Central memory CD4-positive, alpha-beta T cell (primary cell): ENCODE measurements at places on chromosomes 5 and 9.

- DNase-seq: no peak
Measured at GRCh38 chr5:172334196-172334595, 50.6 kb upstream of the UBTD2 start.

DNA sequence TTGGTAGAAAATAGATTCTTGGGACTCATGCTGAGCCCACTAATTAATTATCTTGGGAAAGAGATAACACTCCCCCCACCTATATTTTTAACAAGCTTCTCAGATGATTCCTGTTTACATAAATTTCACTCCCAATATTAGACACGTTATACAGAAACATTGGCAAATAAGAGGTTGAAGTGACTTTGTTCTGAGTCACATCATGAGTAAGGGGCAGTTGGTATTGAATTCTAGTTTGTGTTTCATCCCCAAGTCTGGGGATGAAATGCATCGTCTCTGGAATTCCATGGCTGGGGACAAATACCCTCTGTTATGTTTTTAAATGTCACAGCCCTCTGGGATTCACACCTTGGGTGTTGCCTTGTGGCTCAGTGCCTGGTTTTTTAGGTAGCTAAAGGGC, 41.0 kb downstream of the BASP1 start:
- DNase-seq: no peak

DNA sequence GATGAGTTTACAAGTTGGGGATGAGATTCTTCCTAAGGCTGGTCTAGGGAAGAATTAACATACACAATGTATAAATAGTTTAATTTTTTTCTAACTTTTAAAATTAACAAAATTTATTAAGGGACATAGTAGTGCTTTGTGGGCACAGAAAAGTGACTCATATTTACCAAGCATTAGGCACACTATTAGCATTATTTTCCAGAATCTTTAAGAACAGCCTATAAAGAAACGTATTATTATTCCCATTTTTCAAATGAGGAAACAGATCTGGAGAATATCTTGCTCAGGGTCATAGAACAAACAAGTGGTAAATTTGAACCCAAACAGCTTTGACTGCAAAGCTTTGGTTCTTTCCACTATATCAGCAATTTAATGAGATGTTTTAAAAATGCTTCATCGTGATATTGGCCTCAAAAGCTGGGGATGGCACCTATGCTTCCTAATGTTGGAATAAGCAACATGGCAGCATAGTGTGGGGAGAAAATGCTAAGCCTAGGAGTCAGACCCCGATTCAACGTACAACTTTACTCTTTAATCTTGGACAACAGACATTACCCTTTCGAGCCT, 55.9 kb downstream of the ABCA1 start:
- no peak for DNase-seq

DNA sequence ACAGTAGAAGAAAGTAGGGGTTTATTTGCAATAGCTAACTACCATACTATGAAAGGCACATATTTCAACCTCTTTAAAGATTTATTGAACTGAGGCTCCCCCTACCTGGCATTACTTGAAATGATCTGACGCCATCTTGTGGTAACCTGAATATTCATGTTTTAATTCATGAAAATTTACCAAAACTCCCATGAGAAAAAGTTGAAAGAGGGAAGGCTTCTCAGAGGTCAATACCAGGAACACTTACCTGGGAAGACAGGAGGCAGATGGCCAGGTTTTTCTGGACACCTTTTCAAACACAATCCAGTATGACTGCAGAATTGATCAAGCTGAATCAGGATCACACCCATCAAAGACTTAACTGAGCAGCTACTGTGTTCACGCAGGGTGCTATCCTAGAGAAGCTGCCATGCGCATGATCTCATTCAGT, 9.4 kb downstream of the PRELID2 start:
- DNase-seq: peak; percentile 15

DNA sequence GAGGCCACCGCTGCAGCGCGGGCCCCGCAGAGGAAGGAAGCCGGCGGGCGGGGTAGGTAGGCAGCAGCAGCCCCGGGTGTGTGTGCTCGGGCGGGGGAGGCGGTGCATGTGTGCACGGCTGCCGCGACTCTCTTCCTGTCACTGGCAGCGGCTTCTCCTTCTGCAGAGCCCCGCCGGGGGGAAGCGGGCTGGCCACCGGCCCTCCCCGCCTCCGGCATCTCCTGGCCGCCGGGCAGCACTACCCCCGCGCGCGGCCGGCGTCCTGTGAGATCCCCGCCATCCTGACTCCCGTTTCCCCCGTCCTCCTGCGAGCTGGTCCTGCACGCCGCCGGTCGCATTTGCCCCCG, 315 bp downstream of the PIK3R1 start:
- peak; percentile 84 for DNase-seq

DNA sequence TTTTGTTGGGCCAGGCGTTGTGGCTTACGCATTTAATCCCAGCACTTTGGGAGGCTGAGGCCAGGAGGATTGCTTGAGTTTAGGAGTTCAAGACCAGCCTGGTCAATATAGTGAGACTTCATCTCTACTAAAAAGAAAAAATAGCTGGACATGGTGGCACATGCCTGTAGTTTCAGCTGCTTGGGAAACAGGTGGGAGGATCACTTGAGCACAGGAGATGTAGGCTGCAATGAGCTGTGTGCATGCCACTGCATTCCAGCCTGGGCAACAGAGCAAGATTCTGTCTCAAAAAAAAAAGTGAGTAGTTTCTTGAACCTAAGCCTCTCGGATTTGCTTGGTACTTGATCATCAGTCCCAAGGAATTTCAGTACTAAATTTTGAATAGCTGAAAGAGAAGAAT, 26.9 kb downstream of the G3BP1 start:
- DNase-seq: no peak

DNA sequence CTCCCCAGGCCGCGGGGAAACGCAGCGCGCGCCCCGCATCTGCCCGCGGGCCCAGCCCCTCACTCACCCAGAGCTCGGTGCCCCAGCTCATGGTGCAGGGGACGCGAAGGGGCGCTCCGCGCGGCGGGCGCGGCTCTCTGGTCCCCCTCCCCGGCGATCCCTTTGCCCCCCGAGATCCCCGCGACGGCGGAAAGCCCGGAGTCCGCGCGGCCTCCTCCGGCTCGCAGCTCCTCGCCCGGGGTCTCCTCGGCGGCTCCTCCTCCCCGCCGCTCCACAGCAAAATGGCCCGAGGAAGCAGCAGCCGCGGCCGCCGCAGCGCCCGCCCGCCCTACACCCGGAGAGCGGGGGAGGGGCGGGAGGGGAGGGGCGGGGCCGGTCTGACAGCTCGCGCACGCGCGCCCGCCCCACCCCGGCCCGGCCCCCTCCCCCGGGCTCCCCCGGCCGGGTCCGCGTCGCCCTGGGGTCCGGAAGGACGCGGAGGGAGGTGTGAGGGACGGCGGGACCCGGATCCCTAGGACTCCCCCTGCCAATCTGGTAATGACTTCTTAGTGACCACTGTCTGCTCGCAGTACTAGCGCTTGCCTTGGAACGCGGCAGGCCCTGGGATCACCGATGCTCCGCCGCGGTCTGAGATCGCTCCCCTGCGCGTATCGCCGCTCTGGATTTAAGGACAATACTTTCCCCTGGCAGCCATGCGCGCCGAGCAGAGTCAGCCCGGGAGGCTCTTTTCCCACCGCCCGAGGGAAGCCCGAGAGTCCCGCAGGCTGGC, at the start of gene FNBP1:
Gene FNBP1 (minus strand): TSS at position 305 of the 769 bp plus-strand sequence. CDS start 214 bp downstream, at position 91.
- peak; percentile 80 for DNase-seq

GRCh38 chr9:117737721-117738226, 33.6 kb downstream of the TLR4 start:
- DNase-seq: no peak

DNA sequence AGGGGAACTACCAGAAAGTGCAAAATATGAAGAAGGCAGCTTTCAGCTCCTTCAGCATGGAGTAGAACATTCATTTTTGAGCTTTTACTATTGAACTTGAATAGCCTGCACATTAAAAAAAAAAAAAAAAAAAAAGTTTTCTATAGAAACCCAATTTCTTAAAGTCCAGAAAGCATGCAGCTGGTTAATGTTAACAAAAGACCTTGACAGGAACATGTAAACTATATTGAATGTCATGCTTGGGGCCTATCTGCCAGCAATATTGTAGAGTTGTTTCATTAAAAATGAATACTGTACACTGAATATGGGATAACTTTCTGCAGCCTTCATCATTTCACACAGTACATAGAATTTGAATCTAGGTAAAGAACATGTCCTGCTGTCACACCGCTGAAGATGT, 230.6 kb downstream of the NFIB start:
- no peak for DNase-seq

GRCh38 chr5:8879248-8879647, 666.6 kb downstream of the SEMA5A start:
- DNase-seq: no peak

- no peak for DNase-seq
Measured at GRCh38 chr9:76905791-76906646, at the start of gene PRUNE2. PRUNE2 (minus strand) TSS chr9:76906114; CDS start chr9:76905963, 151 bp downstream.

DNA sequence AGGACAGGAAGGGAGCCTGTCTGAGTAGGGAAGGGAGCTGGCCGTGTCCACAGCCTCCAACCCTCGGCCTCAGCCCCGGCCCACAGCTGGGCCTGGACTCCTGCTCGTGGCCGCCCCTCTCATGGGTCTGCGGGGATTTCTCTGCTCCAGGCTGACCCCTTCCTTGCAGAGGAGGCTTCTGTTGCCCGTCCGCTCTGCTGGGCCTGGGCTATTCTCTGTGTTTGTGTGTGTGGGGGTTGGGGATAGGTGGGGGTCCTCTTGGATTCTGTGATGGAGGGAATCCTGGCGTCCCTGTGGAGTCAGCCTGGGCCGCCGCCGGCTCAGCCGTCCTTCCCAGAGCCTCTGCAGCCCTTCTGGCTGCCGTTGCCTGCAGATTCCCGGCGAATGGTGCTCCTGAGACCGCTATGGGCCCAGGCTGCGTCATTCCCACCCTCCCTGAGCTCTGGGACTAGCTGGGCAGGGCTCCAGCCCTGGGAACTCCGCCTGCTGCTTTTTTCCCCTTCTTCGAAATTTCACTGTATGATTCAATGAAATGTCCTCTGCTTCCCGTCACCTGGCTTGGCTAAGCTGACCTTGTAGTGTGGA, 64.2 kb downstream of the FGF18 start:
- no peak for DNase-seq

DNA sequence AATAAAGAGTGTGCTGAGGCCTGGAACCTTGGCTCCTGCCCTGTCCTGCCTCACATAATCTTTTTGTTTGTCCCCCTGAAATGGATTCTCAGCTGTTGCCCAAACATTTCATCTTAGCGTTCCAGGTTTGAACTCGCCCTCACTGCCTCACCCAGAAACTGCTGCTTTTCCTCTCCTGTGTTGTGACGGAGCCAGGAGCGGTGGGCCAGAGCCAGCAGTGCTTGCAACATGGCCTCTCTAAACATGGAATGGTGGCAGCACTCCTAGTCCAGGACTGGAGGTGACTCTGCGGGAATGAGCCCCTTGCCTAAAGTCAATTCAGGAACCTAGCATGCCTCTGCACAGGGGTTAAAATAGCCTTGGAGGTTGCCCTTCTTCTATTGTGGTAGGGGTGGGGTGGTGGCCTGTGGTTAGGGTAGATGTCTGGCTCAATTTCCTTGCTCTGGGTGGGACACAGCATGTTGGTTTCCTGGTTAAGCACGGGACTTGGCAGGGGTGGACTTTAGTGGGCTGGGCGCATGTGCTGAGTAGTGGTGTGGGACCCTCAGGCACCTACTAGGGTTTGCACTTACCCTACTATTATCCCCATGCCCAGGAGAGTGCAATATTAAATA, 101.6 kb downstream of the SLC25A46 start:
- DNase-seq: no peak

DNA sequence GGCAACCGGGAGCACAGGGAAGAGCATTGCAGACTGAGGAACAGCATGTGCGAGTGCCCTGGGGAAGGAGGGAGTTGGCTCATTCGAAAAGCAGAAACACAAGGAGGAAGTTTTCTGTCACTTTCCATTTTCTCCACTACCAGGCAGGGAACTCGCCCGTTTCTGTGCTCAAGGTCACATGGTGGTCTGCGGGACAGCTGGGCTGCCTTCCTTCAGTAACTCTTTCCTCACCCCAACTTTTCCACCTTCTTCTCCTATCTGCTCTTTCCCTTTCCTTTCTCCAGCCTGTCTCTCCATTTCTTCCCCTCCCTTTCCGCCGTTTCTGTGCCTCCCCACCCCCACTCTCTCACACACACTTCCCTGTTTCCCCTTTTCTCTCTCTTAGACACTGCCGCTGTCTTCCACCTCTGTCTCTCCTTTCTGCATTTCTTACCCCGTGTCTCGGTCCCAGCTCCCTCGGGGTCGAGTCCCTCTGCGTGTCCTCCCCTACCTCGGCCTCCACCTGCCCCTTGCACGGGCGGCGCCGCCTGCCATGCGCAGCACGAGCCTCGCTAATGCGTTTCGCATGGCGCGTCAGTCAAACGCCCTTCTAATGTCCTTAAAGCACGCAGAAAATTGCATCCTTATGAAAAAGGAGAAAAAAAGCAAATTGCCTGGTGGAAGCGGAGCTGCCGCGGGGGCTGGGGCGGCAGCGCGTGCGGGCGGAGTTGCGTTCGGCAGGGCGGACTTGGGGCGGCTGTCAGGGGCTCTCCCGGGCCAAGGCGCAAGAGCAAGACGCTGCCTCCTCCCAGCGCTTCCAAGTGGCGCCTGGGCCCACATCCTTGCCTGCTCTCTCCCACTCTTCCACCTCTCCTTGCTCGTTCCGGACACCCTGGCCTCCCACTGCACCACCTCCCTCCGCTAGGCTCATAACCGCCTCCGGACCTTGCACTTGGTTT, 9.5 kb downstream of the BARX1 start:
- DNase-seq: no peak

DNA sequence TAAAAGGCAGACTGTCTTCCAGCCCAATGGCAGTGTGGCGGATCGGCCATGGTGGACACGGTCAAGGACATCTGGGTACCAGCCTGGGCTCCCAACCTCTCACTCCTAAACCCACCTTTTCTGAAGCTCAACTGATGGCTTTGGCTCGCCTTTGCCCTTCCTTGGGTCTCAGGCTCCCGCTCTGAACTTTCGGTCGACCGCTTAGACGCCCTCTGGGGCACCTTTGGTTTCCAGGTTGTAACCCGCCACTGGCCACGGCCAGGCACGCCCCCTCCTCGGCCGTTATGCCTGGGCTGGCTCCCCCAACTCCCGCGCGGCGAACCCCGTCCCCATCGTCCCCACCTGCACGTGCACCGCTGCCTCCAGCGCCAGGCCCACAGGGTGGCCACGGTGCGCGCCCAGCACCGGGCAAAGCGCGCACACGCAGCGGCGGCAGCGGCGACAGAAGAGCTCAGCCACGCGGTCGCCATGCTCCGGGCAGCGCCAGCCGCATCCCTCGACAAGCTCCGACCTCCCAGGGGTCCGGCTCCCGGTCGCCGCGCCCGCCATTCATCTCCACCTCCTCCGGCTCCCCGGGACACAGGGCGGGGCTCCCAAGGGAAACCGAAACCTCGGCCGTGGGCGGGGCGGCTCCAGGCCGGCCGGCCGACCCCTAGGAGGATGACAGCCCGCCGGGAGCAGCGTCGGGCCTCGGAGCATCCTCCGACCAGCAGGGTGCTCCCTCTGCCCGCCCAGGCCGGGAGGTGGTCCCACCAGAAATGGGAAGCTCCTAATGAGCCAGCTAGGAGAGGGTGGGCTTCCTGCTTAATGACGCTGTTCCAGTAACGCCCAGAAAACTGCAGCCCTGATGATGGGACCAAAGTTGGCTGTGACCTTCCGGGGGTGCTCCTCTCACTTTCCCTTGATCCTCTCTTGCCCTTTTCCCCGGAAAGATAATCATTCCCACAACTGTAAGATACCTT, at the start of gene TRIM14:
Gene TRIM14 (minus strand): TSS at position 583 of the 962 bp plus-strand sequence. CDS start 34 bp downstream, at position 549.
- DNase-seq: peak; percentile 42
